T47D (cell line): ENCODE measurements at places on chromosomes 5 and 9.
A peak's percentile ranks its signal among the peaks of the same experiment; 100 is the strongest.

GRCh38 chr9:38057416-38058195 is 11.4 kb downstream of the SHB start:
- DNase-seq: peak; percentile 35

- no peak for DNase-seq
Observed at GRCh38 chr9:70641631-70642030, 227.2 kb upstream of the KLF9 start.

DNA sequence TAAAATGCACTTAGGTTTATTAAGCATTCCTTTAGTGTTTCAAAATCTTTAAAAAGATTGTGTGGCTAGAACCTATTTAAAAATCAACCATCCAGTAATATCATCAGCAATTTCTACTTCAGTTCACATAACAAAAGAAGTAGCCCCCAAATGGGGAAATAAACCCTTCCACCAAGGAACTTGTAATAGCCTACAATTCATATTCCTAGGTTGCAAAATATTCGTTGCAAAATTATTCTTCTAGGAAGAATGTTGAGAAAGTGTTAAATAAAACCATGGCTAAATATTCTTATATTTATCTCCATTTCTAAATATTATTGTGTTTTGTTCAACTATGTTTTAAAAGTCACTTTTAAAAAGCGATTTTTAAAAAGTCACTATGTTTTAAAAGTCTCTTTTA is 177.9 kb upstream of the PRLR start:
- DNase-seq: no peak

- DNase-seq: no peak
Observed at GRCh38 chr5:143436871-143437270, 33.4 kb upstream of the NR3C1 start.

- DNase-seq: no peak
Observed at GRCh38 chr9:1535051-1535450, 480.1 kb upstream of the SMARCA2 start.

- no peak for DNase-seq
Observed at GRCh38 chr5:68531970-68532369, 316.4 kb downstream of the PIK3R1 start.

DNA sequence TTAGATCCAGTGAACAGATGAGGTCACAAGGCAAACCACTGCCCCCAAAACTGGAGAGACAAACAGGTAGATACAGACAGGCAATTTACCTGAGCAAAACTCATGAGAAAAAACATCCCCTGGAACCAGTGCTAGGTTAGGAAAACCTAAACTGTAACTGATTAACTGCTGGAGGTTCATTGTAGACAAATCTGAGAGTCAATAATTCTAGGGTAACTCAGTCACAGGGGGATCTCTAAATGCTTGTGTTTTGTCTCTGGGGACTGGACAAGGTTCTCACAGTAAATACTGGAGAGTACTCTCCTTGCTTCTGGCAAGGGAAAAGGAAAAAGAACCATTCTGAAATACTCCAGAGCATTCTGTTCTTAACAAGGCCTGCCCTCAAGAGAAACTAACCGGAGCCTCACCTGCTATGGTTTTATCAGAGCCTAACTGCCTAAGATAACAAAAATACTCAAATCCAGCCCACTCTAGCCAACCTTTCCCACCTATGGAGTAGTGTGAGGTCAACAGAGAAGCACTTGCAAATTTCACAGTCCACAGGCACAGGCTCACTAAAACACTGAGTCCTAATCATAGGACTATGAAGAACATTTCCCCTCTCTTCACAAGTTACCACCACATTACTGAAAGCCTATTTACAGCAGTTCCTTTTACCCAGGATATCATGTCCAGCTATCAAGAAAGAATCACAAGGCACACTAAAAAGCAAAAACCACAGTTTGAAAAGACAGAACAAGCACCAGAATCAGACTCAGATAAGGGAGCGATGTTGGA is 139.9 kb upstream of the ACOT12 start:
- DNase-seq: no peak

DNA sequence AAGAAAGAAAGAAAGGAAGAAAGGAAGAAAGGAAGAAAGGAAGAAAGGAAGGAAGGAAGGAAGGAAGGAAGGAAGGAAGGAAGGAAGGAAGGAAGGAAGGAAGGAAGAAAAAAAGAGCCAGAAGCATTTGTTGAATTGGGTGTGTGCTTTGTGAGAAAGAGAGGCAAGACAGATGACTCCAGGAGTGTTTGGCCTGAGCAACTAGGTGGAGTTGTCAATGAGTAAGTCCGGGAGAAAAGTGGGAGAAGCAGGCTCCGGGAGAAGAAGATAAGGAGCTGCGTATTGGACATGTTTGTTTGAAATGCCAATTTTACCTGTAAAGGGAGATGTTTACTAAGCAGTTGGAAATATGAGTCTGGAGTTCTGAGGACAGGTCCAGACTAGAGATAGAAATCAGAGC is 15.1 kb upstream of the GCNT1 start:
- DNase-seq: no peak

DNA sequence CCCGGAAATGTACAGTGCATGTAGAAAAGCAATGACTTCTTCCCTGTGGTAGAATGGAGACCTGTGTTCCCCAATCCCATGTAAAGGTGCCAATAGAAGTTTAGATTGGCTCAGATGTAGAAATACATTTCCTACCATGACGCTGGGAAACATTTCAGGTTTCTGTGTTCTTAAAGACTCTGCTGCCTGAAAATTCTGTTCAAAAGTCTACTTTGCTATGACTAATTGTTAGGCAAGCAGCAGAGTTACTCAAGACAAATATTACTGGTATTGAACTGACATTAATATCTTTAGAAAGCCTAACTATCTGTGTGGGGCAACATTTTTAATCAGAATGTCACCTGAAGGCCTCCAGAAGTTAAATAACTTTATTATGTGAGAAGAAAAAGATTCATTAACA is 75.5 kb upstream of the ELL2 start:
- no peak for DNase-seq

- DNase-seq: no peak
Observed at GRCh38 chr9:103811462-103811861, 282.6 kb upstream of the SMC2 start.

DNA sequence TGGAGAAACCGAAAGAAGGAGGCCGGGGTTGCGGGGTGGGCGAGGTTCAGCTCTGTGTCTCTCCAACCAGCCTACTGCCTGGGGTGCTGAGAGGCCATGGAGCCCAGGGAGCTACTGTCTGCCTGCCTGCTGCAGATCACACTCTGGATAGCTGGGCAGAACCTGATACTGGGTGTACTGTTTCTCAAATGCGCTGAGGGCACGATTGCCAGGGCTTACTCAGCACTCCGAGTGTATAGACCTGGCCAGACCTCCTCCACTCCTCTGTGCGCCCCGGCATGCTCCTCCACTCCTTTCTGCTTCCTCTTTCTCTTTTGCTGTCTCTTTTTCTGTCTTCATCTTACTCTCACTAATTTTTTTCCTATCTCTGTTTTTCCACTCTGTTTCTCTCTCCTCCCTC is 215.1 kb downstream of the PAPPA start:
- no peak for DNase-seq

DNA sequence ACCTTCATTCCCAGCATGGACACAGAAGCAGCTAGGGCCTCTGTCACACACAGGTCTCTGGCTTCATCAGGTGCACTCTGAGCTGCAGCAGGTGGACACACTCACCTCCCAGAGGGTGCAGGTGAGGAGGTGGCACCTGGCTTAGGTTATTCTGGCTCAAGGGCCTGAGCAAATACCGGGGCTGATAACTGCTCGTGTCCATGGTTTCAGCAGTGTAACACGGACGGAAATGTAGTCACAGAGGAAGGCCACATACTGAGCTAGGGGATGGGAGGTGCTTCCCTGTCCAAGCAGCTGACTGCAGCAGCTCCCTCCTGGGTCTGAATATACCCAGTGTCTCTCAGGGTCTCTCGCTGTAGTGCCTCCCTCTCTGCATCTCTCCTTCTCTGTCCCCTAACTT is 5.7 kb downstream of the PHF2 start:
- DNase-seq: no peak

GRCh38 chr9:134912126-134912840 is 5.4 kb downstream of the FCN1 start:
- no peak for DNase-seq

DNA sequence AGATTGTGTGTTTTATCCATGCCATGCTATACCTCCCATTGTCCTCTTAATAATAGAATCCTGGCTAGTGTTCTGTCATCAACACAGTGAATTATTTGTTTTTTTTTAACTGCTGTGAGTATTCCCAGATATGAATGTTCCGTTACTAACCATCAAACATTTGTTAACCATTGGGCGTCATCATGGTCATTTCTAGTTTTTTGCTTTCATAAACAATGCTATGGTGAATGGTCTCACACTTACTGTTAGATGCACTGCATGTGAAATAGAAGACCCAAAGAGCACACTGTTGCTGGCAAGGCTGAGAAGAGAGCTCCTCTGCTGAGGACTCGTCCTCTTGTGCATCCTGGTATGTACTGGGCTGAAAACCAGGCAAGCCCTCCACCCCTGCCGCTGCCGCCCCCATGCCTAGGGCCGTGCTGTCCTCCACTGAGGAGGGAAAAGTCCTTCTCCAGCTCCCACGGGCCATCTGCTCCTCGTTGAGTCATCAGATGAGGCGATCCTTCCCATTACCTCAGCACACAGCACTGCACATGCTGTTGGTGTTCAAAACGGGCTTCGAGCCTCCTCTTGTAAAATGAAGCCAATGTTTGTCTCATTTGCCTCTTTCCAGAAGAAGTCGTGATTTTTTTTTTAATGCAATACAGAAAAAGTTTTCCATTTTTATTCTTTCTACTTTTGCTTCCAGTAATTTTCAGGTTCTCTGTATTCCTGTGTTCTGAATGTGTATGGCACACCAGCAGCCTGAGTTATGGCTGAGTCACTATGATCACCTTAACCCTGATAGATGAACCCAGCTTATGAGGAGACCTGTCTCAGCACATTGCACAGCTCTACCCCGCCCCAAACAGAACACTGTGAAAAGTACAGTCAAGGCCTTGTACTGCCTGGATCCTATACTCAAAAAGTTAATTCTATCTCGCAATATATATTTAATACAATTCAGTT is 219.0 kb downstream of the AOPEP start:
- DNase-seq: no peak

- no peak for DNase-seq
Observed at GRCh38 chr9:136239983-136240330, 5.7 kb downstream of the QSOX2 start.

- no peak for DNase-seq
Observed at GRCh38 chr5:157279605-157280239, 13.8 kb downstream of the CYFIP2 start.

GRCh38 chr5:56815658-56816545 is 553 bp downstream of the MAP3K1 start:
- no peak for DNase-seq

DNA sequence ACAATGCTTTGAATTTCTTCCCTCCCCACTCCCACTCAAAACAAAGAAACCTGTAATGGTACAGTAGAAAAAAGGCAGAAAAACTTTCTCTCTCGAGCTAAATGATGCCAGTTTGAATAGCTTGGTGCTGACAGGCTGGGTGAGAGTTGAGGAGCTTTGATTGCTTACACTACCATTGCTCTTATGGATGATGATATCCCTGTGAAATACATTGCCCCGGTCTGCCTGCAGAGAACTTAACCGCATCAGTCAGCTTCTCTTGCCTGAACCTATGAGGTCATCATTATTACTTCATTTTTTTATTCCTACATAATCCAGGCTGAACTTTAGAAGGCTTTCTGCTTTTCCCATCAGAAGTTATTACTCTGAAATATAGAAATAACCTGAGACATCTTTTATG is 69.3 kb downstream of the ISL1 start:
- DNase-seq: no peak

DNA sequence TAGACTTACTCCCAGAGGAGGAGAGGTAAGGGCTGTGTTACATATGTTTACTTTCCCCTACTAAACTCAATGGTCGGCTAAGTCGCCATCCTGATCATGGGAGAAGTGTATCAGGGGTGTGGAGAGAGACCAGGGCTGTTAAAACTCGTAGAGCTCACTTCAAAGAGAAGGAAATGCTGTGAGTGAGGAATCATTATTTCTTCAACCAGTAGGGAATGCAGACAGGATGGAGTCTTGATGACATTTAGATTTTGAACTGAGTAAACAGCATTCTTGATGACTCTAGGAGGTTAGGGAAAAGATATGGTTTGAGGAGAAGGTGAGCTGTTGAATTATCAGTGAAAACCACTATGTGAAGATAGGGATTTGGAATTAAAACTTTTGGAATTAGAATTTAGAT is 17.3 kb downstream of the RECK start:
- DNase-seq: no peak

DNA sequence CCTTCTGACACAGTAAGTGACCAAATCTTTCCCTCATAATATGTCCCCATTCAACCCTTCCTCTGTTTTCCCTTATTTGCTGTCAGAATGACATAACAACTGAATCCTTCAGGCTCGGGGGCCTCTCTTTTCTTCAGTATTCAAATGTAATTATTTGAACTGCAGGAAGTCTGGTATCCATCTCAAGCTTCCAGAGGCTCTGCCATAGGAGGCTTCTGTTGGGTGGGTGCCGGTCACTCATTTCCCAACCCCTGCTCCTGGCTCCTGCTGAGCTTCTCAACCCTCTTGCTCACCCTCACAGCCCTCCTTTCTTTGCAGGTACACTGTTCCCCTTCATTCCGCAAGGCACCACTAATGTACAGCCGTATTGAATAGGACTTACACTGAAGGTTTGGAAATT is 151.8 kb upstream of the MAP3K1 start:
- no peak for DNase-seq

DNA sequence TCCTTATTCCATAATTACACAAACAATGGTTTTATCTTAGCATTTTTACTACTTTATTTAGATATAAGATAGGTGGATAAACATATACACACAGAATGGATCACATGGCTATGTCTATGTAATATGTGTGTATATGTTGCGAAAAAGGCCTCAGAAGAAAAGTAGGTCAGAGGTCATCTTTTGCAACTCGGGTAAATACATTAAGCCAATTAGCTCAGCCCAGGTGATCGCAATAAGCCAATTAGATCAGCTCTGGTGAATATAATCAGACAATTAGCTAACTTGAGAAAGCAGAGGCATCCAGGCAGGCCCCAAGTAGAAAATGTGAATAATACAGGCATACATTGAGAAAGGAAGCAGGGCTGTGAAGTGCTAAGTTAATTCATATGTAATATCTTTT is 24.3 kb downstream of the SLCO4C1 start:
- no peak for DNase-seq

DNA sequence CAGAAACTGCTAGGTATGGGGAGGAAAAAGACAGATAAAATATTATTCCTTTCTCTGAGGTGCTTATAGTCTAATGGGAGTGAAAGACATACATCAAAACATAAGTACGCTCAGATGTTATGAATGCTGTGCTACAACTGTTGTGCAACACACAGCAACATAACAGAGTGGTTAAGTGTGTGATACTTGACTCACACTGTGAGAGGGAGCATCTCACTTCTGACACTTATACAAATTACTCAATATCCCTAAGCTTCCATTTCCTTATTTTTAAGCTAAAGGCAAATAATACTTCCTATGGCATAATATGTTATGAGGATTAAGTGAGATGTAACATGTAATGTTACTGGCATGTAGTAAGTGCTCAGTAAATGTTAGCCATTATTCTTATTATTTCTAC is 110.6 kb upstream of the FER start:
- DNase-seq: no peak

- no peak for DNase-seq
Observed at GRCh38 chr9:69385581-69386033, 60.6 kb downstream of the ENTREP1 start.
